ENCODE measurements at places on chromosomes 7 and 10.

DNA sequence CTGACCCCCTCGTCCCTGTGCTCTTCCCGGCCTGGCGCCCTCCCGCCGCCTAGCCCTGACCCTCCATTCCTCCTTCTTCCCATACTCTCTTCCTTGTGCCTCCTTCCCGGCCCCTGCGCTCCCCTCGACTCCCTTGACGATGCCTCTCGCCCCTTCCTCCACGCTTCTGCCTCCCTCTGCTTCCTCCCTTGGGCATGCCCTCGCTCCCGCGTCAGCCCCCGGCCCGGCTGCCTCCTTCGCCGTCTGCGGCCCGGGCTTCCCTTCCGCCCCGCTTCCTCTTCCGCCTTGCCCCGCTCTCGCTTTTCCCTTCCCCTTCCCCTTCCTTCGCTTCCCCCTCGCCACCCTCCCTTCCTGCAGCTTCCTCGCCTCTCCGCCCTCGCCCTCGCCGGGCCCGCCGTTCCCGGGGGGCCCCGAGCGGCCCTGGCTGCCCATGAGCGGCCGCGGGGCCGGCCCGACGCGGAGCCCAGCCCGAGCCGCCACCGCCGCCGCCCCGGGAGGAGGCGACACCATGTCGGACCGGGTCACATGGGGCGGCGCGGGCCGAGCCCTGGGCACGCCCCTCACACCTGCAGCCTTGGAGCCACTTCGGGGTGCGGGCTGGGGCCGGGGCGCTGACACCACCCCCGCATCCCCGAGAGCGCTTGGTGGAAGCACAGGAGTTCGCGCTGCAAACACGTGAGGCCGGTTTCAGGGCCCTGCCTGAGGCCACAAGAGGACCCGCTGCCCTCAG lies at the start of gene FBXW4:
Gene FBXW4 (minus strand): TSS at position 497 of the 730 bp plus-strand sequence. CDS start 65 bp downstream, at position 432.
- DNase-seq: peak; percentile 84

DNA sequence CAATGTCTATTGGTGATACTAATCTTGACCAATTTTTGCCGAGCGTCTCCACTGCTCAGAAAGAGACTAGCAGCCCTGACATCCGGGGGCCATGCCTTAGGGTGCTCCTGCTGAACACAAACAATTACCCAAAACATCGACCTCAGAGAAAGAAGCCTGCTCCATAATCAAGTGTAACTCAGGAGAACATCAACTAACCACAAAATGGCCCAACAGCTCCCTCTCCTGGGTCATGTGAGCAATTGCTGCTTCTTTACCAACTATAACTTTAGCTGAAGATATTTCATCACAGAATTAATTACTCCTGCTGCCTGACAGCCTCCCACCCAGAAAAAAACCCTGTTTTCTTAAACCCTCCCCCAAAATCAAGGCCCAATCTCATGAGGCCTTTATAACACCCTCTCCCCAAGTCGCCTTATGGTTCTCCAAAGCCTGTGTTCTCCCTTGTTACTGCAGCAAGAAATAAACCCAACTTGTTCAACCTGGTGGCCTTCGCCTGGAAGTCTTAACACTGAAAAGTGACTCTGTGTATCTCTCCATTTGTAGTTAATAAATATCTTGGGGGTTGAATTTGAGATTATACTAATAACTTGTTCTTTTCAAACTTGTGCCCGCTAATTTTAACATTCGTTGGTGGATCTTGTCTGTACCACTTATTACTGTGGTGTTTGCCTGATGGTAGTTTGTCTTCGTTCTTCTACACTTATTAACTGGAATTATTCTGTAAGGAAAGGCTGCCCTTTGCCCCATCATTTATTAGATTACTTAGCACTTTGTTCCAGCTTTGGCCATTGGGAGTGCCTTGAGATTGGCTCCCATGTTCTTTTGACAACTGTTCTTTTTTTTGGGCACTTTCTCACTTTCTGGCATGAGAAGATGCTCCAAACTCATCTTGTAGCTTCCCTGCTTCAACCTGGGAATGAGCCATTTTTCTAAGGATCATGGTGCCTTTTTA lies 21.2 kb upstream of the RAMP3 start:
- peak; percentile 41 for DNase-seq

- no peak for DNase-seq
Measured at GRCh38 chr7:129067943-129068548, 13.1 kb upstream of the TNPO3 start.

DNA sequence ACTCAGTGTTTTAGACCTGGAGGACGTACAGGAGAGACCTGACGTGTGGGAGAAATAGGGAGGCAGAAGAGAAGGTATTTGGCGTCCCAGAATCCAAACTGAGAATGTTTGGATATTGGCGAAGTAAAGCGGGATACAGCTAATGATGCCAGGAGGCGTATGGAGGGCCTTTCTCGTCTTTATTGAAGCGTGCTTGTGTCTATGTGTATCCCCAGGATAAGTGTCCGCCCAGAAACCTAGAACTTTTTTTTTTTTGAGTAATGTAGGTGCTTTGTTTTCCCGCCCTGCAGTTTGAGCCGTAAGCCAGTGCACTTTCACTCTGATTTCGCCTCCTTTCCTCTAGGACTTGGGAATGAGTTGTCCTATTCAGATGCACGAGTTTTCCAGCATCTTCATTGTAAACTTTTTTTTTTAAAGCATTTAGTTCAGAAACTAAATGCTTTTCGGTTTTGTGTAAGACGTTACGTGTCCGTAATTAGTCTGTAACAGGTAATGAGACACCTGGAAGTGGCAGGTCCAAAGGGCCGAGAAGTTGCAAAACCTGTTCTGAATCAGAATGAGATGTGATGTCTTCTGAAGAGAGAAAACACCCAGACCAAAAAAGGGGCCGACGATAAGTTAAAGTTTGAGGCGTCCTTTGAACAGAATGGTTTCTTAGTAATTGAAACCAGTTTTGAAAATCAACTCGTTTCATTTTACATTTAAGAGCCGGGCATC lies 746 bp downstream of the ARL5B start:
- no peak for DNase-seq

- no peak for DNase-seq
Measured at GRCh38 chr7:6299774-6300173, 27.4 kb upstream of the CYTH3 start.

DNA sequence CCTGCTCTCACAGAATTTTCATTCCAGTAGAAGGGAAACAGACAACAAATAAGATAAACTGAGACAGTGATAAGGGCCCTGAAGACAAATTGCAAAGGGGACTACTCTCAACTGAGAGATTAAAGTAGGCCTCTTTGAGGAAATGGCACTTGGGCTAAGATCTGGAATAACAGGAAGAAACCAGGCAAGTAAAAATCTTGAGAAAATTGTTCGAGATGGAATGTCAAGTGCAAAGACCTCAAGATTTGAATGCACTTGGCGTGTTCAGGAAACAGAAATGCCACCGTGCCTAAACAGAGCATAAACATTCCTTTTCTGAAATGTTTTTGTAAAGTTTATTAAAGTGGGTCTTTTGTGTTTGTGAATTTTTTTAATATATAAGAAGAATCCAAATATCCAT lies 10.7 kb downstream of the ARMH3 start:
- DNase-seq: no peak

DNA sequence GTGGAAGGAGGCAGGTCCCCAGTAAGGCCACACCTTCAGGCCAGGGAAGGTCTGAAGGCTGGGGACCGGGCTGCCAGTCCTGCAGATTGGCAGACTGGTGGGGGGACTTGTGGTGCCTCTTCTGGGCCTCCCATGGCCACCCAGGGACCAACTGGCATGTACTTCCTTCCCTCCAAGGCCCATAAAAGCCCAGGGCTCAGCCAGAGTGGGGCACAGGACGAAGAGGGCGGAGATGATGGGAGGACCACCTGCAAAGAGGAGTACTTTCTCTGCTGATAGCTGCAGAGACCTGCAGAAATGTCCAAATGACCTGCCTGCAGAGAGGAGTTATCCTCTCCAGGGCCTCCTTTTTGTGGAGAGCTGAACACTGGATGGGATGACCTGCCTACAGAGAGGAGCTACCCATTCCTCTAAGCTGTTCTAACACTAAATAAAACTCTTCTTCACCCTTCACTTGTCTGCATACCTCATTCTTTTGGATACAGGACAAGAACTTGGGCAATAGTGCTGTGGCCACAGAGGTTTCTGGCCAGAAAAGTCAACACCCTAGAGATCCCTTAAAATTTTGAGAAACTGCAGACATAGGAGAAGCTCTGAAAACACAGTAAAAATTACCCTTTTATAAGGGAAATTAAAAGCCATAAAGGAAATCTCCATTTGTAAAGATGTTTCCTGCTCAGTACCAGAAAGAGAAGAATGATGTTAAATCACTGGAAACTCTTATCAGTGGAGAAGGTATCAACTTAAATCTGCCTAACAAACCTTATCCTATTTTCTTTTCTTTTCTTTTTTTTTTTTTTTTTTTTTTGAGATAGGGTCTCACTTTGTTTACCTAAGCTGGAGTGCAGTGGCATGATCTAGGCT lies 20.7 kb upstream of the PRF1 start:
- DNase-seq: no peak

DNA sequence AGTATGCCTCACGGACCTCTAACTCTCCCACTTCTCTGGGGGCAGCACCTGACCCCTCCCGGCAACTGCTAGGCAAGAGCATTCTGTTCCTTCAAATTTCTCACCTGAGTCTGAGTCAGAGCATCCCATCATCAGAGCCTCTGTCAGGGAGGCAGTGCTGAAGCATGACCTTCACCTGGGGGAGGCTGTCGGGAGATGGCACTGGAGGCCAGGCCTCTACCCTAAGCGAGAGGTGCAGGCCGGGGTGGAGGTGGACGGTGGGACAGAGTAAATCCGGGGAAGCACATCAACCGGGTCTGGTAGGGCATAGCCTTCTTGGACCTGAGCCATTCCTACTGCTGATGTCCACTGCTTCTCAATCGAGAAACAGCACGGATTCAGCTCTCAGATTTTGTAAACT lies 90.4 kb downstream of the SPAG6 start:
- no peak for DNase-seq

DNA sequence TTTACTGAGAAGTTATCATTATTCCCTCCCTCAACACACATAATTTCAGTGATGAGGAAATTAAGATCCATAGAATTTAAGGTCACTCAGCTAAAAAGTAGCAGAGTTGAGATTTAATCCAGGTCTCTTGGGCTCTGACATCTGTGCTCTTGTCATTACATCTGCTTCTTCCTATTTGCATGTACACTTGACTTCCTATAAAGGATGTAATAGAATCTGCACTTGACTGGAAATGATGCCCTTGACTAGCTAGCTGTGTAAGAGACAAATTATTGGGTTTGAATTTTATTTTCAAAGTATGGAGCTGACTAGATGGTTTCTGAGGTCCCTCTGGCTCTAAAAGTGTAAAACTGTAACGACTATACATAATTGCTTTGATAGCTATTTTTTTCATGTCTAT lies 59.5 kb downstream of the AGK start:
- DNase-seq: no peak

DNA sequence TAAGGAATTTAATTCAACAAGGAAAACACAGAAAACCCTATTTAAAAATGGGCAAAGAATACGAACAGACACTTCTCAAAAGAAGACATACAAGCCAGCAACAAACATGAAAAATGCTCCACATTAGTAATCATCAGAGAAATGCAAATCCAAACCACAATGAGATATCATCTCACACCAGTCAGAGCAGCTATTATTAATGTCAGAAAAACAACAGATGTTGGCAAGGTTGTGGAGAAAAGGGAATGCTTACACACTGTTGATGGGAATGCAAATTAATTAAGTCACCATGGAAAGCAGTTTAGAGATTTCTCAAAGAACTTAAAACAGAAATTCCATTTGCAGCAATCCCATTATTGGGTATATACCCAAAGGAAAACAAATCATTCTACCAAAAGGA lies 55.2 kb downstream of the GCC1 start:
- DNase-seq: no peak

GRCh38 chr7:45980181-45980905 lies 59.3 kb upstream of the IGFBP3 start:
- no peak for DNase-seq

DNA sequence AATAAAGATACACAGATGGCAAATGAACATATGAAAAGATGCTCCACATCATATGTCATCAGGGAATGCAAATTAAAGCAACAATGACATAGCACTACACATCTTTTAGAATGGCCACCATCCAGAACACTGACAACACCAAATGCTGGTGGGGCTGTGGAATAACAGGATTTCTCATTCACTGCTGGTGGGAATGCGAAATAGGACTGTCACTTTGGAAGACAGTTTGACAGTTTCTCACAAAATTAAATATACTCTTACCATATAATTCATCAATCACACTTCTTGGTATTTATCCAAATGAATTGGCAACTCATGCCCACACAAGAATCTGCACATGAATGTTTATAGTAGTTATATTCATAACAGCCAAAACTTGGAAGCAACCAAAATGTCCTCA lies 68.2 kb downstream of the NPSR1 start:
- no peak for DNase-seq

DNA sequence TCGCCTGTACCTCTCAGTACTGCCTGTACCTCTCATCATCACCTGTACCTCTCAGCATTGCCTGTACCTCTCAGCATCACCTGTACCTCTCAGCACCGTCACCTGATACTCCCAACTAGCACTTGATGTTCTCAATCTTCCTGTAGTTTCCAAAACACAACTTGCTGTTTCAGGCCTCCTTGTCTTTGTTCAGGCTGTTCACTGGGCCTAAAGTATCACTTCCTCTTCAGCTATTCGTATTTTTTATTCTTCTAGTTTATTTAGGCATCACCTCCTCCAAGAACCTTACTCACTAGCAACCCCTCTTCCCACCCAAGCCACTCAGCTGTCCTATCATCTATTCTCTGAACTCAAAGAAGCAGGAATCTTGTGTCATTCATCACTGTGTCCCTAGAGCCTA lies 24.1 kb downstream of the OR6B1 start:
- no peak for DNase-seq

GRCh38 chr7:129160161-129160905 lies 15.8 kb downstream of the TSPAN33 start:
- DNase-seq: no peak

GRCh38 chr10:69641261-69641980 lies 11.4 kb downstream of the FAM241B start:
- no peak for DNase-seq

DNA sequence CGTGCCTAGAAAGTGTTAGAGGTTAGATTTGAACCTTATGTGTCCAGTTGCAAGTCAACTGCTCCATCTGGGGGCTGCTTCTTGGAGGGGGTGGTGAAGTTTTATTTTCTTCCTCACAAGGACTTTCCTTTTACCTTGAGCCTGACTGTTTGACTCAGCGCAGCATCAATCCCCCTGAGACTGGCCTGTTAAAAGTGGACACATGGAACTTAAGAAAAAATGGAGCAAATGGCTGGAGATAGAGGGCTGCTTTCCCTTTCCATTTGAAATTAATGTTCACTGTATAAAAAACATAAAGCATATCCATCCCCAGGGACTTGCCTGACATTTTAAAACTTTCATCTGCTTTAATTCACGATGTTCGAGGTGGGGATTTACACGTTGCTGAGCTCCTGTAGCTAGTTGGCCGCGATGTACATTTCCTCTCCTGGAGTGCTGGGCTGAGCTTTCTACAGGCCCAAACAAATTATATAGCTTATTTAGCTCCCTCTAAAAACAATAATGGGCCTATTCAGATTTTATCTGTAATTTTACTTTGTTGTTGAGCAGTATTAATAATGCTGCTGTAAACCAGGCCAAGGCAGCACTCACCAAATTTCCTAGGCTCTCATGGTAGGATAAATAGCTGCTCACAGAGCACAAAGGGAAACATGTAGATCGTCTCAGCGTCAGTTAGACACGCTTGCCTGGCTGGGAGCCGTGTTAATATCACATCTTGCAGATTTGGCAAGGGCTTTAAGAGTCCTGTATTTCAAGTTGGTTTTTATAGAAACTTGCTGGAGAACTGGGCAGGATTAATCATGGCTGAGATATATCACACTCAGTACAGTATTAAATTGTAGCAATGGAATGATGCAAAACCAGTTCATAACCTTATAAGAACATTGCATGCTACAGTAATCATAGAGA lies 251.5 kb downstream of the LRMDA start:
- DNase-seq: no peak

Measured in CD8-positive, alpha-beta T cell (primary cell).